ENCODE measurements at places on chromosomes 2 and 18. TPM values are rescaled to one million over a fixed set of nuclear protein-coding genes. Genes with fewer than 3 reads are reported as not detected.

- no peak overlapping the region for H3K4me3 ChIP-seq
- no peak overlapping the region for H3K27ac ChIP-seq
- DNase-seq: no peak
- no peaks in the 10 kb centered on the region for H3K27me3 ChIP-seq
- H3K4me1 ChIP-seq: no peaks in the 10 kb centered on the region
Measured at GRCh38 chr18:21934766-21935015, 194.1 kb downstream of the MIB1 start.

DNA sequence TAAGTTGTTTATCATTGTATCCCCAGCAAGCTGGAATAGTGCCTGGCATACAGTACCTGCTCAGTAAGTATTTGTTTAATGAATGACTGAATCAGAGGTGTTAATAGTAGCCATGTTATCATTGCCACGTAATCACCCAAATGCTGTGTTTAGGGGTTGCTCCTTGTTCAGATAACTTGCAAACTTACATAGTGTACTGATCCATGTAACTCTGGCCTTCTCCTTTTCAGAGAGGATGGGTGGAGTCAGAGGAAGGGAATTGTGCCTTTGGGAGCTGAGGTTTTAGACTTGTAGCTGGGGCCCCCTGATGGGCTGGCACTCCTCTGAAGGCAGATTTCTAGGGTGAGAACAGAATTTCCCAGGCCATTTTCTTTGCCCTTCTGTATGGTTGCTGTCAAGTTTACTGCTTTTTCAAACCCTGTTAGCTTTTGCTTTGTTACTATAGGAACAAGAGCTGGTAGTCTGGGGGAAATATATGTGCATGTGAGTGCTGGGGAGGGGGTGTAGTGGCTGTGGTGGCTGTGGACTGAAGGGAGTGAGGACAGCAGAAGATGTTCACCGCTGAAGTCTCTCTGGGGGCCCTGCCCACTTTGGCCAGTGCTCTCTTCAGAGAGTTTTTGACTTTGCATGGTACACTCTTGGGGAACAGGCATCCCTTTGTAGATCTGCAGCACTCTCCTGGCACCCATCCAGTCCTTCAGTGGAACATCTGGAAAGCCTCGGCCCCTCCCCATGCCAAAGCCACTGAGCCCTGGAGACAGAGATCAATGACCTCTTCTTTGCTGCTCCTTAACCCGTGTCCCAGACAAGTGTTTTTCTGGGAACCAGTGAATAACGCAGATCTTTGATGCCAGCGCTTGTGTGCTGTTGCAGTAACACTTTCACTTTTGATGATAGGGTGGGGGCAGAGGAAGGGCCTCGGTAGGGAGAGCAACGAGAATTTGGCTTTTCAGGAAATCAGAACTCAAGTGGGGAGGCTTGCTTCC lies 209.0 kb downstream of the PRKCE start:
- DNase-seq: peak; percentile 56
- H3K36me3 ChIP-seq: no peaks in the 10 kb centered on the region
- H3K4me3 ChIP-seq: peak overlapping the region; percentile 56
- no peaks in the 10 kb centered on the region for H3K27me3 ChIP-seq
- H3K4me1 ChIP-seq: peaks cover 42% of the 10 kb centered on the region

Gene PRSS56
- not detected for total RNA-seq

Gene IL1RN
- 0.77 TPM for total RNA-seq

Gene AQP12A
- not detected for total RNA-seq

Gene COLEC12
- not detected for total RNA-seq

GRCh38 chr2:102149644-102150455 lies 7.3 kb downstream of the IL1R1 start:
- no peak overlapping the region for H3K27ac ChIP-seq
- H3K36me3 ChIP-seq: peaks cover 28% of the 10 kb centered on the region
- no peak overlapping the region for H3K4me3 ChIP-seq
- H3K4me1 ChIP-seq: peaks cover 23% of the 10 kb centered on the region
- DNase-seq: no peak

Gene PMAIP1
- 141 TPM for total RNA-seq

Gene HRH4
- total RNA-seq: not detected

Gene CHST9
- total RNA-seq: not detected

Gene DNAJC5G
- not detected for total RNA-seq

GRCh38 chr2:115374981-115375380 lies 932.5 kb downstream of the DPP10 start:
- H3K27me3 ChIP-seq: no peaks in the 10 kb centered on the region
- H3K4me3 ChIP-seq: no peak overlapping the region
- H3K36me3 ChIP-seq: no peaks in the 10 kb centered on the region
- H3K4me1 ChIP-seq: no peaks in the 10 kb centered on the region
- no peak overlapping the region for H3K27ac ChIP-seq
- no peak for DNase-seq

GRCh38 chr2:46873604-46874068 lies 42.0 kb downstream of the MCFD2 start:
- peak; percentile 62 for DNase-seq
- H3K36me3 ChIP-seq: no peaks in the 10 kb centered on the region
- no peak overlapping the region for H3K4me3 ChIP-seq
- H3K27ac ChIP-seq: no peak overlapping the region
- H3K27me3 ChIP-seq: no peaks in the 10 kb centered on the region

GRCh38 chr2:184316921-184317320 lies 281.4 kb upstream of the ZNF804A start:
- H3K36me3 ChIP-seq: no peaks in the 10 kb centered on the region
- H3K27me3 ChIP-seq: no peaks in the 10 kb centered on the region
- no peak overlapping the region for H3K4me3 ChIP-seq
- no peaks in the 10 kb centered on the region for H3K4me1 ChIP-seq
- no peak for DNase-seq

Gene RGPD4
- 0.07 TPM for total RNA-seq
